Activated CD4-positive, alpha-beta T cell treated with anti-CD3 and anti-CD28 coated beads, Interleukin-2, Interleukin-6, amounts not matched to agents 100 ng/mL and 50 ng/mL, durations not matched to agents 16 hours and 8 hours (primary cell): ENCODE measurements at places on chromosomes 4 and X.

DNA sequence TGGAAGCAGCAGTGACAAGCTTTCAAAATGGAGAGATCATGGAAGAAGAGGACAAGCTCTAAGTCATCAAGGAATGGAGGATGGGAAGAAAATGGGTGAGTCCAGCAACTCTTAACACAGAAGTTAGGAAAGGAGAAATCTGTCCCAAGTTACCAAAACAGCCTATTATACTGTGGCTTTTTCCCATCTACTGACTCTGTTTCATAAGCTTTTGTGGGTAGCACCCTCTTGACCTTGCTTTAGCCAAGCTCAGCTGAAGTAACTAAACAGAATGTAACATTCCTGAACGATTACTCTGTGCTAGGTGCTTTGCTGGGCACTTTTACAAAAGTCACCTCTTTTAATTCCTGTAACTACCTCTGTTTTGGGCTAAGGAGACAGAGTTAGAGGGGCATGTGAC lies 54.9 kb downstream of the MAP7D2 start:
- DNase-seq: no peak

GRCh38 chr4:139200506-139200905 lies 23.5 kb upstream of the ELF2 start:
- DNase-seq: no peak

DNA sequence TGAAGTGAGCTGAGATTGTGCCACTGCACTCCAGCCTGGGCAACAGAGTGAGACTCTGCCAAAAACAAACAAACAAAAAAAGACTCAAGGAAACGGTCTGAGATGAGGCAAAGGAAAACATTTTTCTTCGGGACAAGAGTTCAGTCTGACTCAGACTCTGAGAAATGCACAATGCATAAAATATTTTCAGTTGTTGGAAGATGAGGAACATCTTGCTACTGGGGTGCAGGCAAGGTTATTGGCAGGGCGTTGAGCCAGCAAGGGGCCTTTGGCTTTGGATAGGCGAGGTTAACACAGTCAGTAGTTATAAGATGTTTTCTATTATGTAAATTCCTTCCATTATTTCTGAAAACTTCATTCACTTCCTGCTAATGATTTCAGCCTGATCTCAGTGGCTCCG lies 96.1 kb upstream of the VCX start:
- DNase-seq: no peak

DNA sequence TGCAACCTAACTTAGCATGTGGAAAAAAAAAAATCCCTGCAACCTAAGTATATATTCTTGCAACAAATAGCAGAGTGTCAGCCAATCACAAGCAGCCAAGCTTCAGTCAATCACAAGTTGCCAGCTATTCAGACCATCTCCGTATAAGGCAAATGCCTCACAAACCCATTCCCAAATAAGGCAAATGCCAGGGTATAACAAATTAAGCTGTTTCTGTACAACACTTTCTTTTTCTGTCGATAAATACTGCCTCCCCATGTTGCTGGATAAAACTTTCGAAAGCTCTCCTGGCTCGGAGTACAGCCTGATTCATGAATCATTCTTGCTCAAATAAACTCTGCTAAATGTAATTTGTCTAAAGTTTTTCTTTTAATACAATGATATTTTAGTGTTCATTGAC lies 460.7 kb upstream of the SMIM31 start:
- no peak for DNase-seq

DNA sequence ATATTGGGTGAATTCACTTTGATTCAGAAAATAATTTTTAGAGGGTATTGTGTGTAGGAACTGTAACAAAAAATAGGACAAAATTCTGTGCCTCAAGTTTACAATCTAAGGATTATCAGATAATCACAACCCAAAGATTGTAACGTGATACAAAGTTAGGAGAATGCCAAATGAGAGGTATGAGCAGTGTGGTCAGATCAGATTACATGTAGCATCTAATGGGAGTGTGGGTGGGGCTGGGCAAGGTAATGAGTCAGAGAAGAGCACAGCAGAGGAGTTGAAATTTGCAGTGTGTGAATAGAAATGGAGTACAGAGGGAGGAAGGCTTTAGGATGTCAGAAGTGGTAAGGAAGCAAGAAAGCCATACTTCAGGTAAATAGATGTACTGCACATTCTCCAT lies 103.4 kb upstream of the TEX13A start:
- DNase-seq: no peak

DNA sequence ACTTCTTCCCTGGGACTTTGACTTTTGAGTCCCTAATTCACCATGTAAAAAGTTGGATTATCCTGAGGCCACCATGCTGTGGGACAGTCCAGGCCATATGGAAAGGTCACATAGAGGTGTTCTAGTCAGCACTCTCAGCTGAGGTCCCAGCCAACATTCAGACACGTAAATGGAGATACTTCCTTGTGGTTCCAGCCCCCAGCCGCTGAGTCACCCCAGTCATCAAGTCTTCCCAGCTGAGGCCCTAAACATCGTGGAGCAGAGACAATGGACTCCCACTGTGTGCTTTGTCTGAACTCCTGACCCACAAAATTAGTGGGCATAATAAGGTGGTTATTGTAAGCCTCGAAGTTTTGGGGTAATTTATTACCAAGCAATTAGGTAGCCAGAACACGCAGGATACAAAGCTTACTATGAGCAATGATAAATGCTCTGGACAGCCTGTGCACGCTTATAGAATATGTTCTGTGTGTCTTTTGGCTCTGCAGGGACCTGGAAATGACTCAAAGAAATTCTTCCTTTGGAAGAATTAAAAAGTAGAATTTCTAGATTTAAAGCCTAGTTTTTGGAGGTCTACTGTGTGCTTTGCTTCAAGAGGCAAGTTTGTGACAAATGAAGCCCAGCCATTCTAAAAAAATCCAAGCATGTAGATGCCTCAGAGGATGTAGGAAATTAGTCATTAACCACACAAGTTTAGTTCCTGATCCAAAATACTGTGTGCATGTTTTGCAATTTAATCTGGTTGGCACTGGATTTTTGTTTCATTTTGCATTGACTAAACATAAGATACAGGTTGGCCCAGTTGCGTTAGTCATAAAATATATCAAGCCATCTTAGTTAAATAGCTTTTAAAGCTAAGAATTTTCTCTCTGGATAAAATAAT lies 33.2 kb upstream of the SLC9A7 start:
- DNase-seq: peak; percentile 64

DNA sequence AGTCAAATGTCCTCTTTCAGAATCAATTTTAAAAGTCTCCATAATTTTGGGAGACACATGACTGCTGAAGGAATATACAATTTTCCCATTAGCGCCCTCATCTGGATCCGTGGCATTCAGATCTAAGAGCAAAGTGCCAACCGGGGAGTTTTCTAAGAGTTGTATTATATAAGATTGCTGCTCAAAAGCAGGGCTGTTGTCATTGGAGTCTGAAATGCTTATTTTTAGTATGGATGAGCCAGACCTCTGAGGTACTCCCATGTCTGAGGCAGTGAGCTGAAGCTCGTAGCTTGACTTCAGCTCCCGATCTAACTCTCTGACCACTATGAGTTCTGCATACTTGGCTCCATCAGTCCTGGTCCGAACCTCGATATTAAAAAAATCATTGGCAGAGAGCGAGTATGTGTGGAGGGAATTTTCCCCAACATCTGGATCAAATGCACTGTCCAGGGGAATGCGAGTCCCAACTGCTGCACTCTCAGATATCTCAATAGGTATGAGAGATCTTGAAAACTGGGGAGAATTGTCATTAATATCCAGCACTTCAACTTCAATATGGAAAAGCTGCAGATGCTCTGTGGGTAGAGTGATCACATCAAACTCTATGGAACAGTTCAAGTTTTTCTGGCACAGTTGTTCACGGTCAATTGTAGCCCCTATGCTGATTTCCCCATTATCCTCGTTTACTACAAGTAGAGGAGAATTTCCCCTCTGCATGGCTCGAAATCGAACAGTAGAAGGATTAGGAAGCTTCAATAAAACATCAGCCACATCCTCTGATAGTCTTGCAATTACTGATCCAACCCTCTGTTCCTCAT lies 917 bp downstream of the PCDH18 start:
- DNase-seq: no peak

GRCh38 chr4:174674305-174674840 lies 152.1 kb upstream of the HPGD start:
- DNase-seq: no peak

GRCh38 chr4:188266386-188266785 lies 127.1 kb downstream of the TRIML1 start:
- no peak for DNase-seq

GRCh38 chr4:140800666-140801065 lies 44.5 kb upstream of the TBC1D9 start:
- DNase-seq: no peak

- no peak for DNase-seq
These were observed 263.5 kb downstream of the PABPC4L start for GRCh38 chr4:133938061-133938460.

DNA sequence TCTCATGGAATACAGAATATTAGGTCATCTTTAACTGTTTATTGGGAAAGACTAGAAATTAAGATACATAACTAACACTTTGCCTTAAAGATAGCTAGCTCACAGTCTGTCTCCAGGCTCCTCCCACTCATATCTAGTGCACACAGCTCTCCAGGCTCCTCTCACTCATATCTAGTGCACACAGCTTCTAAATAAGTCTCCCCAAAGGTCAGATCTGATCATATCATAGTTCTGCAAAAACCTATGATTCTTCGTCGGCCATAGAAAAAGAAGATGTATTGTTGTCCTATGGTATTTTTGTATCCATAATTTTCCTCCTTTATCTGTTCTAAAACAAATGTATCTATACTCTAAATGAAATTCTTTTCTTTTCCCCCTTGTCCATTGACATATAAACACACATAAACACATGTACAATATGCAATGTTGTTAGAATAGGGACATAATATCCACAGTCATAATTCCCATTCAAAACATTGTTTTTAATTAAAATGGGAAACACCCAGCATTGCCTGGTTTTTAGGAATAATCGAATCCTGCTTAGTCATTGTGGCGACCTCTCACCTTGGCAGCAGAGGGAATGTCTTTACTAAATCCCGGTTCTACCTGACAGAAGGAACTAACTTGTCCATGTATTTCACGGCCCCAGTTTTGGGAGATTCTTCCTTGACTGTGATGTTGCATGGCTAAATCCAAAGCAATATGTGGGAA lies 1282.0 kb downstream of the PCDH7 start:
- no peak for DNase-seq

GRCh38 chrX:19955306-19955705 lies 35.6 kb downstream of the BCLAF3 start:
- no peak for DNase-seq

DNA sequence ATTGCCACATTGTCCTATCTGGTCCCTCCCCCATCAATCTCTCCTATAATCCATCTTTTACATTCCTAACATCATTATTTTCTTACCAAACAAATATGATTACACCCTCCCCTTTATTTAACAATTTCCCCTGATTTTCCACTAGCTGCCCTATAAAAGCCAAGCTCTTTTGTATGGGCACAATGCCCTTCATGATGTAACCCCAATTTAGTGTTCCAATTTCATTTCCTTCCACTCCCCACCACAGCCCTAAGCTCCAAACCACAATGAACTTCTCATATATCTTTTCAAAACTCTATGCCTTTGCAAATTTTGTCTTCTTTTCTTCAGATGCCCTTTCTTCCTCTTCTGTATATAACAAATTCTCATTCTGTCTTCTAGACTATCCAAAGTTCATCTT lies 39.5 kb upstream of the PTPN13 start:
- DNase-seq: no peak

- DNase-seq: no peak
These were observed 57.0 kb upstream of the GRPEL1 start for GRCh38 chr4:7124689-7125442.

DNA sequence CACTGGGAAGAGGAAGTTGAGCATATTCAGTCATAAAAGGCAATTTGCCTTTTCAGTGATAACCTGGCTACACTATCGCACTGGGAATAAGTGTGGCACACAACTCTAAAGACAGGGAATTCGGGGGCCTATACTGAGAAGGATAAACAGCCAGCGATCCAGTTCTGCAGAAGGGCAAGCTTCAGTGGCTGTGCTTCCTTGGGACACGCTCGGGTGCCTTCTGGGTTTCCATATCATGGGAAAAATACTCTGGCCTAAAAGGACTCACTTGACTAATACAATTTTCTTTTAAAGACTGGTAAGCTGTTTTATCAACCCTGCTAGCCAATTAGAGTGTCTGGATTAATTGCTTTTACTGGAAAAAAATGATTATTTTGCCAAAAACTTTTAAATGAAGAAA lies 58.5 kb downstream of the TENM3 start:
- no peak for DNase-seq

DNA sequence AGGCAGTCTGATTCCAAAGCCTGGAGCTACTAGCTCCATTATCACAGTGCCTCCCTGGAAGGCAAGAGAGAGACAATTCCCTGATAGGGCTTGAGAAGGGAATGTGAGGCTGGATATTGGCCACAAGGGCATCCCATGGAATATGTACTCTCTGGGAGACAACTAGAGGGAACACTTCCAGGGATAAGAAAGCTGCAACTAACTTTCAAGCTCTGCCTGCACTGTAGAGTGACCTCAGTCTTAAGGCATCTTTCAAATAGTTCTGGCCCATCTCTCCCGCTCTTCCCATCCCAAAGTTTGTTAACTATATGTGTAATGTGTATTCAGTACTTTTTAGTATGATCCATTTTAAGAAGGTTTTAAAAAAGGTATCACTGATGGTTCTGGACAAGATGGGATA lies 13.1 kb upstream of the RNF212 start:
- DNase-seq: no peak

- DNase-seq: peak; percentile 68
These were observed 51.7 kb upstream of the CHRDL1 start for GRCh38 chrX:110847334-110847733.

GRCh38 chr4:25977397-25978170 lies 63.6 kb downstream of the SMIM20 start:
- DNase-seq: no peak

- peak; percentile 92 for DNase-seq
These were observed 1.3 kb upstream of the EOLA1 start for GRCh38 chrX:149539283-149540130.

GRCh38 chr4:16685536-16685935 lies 212.9 kb downstream of the LDB2 start:
- DNase-seq: no peak

DNA sequence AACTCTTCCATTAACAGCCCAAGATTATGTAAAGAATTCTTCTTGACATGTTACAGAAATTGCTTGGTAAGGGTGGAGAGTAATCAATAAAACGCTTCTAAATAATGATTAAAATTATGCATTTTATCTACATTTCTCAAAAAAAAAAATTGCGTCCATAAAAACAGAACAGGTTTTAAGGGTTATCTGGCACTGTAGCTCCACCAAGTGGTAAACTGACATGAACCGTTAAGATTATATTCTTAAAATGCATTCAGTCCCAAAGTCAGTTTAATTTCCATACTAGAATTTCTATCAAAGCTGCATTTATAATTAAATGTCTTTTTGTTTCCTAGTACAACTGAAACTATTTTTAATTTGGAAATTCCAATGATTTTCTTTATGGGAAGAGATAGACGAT lies 214.0 kb upstream of the UGT8 start:
- DNase-seq: peak; percentile 13

- DNase-seq: peak; percentile 31
These were observed 2.9 kb downstream of the ARAF start for GRCh38 chrX:47563801-47564315.

GRCh38 chr4:1402516-1403091 lies 3.6 kb downstream of the NKX1-1 start:
- DNase-seq: no peak

GRCh38 chr4:7434766-7435150 lies at the start of gene PSAPL1:
Gene PSAPL1, minus strand, starts transcription at chr4:7434930. Its CDS starts 51 bp downstream, at chr4:7434879.
- no peak for DNase-seq
